ENCODE measurements at places on chromosomes 3 and 15.
A peak's percentile ranks its signal among the peaks of the same experiment; 100 is the strongest.

- DNase-seq, result peak; percentile 78
These were observed 55.2 kb downstream of the RBPMS2 start for GRCh38 chr15:64720188-64720587.

DNA sequence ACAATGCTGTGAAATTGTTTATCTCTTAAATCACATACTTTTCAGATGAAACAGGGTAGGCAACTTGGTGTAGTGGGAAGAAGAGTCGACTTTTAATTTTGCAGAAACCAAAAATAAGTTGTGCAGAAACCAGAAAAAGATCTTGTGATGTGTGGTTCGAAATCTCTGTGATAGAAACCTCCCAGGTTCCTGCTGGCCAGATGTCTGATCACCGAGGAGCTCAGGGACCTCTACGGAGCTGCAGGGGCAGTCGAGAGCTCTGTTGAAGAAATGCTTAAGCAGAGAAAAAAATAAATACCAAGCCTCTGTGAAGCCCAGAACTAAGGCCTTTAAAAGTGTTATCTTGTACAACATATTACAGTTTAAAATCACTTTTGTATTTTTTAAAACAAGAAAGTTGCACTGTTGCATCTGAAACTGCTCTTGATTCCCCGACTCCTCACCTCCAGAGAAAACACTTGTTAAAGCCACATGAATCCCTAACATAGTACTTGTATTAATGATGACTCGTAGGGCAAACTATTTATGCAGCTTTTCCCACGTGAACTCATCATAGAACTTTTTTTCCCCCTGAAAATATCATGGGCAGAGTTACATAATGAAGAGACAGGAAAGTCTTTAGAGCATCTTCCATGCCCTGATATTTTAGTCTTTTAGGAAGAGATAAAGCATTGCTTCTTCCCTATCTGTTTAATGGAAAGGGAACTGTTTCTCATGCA, 51.3 kb downstream of the CCK start:
- no peak for DNase-seq

GRCh38 chr15:59295261-59296001, 77.2 kb downstream of the MYO1E start:
- DNase-seq, result no peak

DNA sequence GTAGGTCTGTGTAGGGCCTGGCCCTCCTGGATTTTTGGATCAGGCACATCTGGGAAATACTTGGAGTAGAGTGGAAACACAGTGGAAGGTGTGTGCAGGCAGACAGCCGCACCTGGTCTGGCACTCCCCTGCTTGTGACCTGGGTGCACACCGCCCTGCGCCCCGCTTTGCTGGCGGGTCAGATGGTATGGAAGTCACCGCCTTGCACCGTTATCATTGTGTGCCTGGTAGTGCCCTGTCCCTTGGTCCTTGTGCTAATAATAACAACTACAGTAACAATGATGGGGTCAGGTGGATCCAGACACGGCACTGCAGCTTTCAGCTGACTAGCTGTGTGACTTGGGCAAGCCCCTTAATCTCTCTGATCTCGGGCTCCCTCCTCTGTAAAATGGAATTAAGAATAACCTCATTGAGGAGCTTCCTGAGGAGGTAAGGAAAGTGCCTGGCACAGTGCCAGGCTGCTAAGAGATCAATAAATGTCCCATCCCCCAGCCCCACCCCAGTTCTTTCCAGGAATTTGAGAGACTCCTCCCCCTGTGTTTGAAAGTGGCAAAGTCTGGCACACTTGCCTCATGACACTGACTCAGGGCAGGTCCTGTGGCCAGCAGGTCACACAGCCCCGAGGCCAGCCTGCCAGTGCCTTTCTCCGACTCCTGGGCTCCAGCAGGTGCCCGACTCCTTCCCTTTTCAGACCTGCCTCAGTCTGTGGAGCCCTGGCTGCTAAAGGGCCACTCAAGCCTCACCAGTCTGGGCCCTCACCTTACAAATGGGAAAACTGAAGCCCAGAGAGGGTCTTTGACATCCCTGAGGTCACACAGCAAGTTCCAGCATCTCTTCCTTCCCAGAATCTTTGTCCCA, 9.8 kb downstream of the ISG20 start:
- DNase-seq, result peak; percentile 13

DNA sequence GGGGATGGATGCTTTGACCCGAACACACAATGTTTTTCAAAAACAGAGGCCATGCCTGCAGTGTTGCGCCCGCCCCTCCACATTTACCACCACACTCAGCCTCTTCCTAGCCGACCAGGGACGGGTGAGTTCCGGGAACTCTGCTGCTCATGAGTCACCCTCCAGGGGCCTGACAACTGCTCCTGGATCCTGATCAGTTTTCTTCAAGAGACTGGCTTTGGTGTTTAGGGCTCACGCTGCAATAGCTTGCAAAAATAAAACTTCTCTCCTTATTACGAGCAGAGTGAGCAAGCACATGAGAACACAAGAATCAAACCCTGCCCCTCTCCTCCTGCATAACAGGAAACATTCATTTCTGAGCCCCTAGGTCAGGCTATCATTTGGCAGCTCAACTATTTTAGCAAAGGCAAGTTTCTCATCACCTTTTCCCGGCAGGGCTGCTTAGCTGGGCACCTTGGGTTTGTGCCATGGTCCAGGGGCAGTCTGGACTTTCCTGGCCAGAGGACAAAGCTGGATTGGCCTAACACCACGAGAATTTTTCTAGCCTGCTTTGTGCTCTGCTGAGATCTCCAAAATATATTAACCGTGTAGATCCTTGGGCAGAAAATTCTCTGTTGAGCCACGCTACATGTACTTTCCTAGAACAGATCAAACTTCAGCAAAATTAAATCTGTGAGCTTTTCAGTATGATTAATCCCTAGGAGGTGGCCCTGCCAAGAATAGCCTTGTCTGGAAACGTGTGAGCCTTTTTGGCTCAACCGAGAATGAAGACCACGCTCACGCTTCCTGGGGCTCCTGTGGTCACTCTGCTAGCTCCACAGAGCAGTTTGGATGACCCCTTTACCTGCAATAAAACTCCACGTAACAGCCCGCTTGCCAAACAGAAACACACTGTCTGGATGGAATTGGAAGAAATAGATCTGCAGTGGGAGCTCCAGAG, 52.7 kb upstream of the SPATA12 start:
- peak; percentile 78 for DNase-seq

GRCh38 chr3:10628891-10629670, 123.7 kb upstream of the ATP2B2 start:
- no peak for DNase-seq

- no peak for DNase-seq
These were observed 36.8 kb upstream of the CTNNB1 start for GRCh38 chr3:41162541-41162940.

DNA sequence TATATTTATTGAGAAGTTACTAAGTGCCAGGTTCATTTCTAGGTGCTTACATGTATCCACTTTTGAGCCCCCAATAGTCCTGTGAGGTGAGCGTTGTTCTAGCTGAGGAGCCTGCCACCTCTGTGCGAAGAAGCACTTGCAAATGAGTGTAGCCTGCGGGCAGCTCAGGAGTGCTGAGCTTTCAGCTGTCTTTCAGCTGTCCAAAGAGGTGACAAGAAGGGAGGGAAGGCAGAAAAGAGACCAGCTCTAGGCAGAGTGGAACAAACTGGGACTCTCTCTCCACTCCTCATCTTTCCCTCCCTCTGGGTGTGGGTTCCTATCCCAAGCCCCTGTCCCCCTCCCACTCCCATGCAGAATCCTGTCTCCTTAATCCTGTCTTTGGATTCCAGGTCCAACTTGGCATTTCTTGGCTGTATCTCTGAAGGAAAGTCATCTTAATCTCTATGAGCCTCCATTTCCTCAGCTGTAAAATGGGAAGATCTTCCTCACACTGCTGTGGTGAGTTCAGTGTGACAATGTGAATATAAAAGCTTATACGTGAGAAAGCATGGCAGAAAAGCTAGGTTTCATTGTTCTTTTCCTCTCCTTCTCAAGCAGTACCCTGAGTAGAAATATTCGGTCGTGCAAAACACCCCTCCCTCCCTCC, 6.7 kb upstream of the SRP14 start:
- DNase-seq, result no peak

GRCh38 chr3:101243285-101244211, 76.8 kb downstream of the IMPG2 start:
- DNase-seq, result no peak

DNA sequence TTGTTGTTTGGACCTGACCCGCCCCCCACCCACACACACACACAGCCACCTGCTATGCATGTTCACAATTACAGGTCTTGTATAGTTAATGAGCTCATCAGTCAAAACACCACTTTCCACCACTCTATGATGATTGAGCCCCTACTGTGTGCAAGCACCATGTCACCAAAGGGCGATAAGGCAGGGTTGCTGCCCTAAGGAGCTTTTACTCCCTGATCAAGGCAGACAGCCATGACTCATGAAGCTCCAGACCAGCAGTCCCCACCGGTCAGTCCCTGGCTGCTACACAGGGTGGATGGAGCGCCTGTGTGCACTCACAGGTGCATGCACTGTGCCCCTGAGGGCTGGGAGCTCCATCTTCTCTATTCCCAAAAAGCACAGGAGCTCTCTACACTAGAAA, 270.6 kb downstream of the CLSTN2 start:
- no peak for DNase-seq

DNA sequence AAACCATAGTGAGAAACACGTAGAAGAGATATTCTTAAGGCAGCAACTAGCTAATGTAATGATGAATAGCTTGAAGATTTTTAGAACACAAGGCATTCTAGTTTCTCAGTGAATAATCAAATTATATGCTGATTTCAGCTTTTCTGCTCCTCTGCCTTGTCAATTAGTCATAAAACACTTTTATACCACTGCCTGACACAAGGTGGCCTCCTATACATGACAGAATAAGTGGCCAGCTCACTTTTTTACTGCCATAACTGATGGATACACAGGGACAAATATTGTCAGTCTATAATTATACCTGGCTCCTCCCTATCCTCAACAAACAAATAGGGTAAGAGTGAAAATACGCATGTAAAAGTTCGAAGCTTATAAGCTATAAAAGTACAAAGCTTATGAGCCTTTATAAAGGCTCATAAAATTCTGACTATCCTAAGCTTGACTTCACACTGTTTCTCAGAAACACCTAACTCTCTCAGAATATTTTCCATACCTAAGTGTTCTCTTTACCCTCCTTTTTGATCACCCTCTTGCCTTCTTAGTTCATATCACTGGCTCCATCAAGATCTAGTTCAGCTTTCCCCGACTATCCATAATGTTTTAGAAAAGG, 81.6 kb downstream of the HERC1 start:
- DNase-seq, result peak; percentile 53

DNA sequence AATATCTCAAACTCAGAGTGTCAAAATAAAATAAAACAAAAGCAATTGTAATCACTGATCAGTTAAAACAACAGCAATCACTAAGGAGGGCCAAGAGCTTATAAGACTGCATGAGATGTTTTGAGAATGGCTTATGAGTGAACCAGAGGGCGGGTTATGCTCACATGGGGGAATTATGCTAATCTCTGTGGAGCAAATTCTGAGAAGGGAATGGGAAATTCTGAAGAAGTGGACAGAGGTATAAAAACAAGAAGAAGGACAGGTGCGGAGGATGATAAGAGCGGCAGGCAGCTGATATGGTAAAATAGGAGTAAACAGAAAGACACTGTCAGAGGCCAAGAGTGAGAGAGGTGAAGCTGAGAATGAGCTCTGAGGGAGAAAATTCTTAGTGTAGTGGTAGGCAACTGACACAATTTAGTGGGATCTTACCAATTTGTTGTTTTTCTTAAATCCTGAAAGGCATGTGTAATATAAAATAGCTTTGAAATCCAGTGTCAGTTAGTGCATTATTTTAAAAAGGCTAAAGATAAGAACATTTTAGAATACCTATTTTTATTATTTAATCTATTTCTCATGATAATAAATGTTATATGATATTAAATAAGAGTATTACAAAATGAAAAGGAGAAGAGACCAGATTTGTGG, 133.8 kb downstream of the SPATA16 start:
- DNase-seq, result no peak

- no peak for DNase-seq
These were observed 62.9 kb downstream of the FNDC3B start for GRCh38 chr3:172102123-172102882.

DNA sequence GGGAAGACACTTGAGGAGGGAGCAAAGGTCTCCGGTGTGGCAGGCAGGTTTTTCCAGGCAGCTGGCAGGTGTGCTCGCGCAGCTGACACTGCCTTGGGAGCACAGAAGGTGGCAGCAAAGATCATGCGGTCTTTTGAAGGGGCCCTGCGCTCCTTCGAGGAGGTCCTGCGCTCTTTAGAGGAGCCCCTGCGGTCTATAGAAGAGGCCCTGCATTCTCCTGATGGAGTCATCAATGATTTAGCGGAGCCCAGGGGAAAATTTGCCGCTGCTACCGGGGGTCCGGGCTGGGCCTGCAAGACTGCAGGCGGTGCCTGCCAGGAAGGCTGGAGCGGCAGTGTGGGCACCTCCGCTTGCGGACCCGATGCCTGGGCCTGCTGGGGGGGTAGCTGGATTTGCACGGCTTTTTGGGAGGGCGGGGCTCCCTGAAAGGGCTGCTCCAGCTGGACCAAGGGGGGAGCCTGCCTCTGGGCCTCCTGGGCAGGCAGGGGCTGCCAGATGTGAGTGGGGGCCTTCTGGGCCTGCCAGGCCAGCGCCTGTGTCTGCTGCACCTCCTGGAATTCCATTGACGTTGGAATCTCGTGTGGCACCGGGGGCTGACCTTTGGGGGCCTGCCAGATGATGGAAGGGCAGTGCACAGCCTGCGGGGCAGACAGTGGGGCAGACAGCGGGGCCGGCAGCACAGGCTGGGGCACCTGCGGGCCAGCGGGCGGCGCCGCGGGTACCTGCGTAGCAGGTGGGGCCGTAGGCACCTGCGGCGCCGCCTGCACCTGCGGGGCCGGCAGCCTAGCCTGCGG, 2.1 kb downstream of the MAGEL2 start:
- no peak for DNase-seq
